Activated CD4-positive, alpha-beta T cell treated with anti-CD3 and anti-CD28 coated beads for 24 hours (primary cell): ENCODE measurements at places on chromosomes 6 and 20.

DNA sequence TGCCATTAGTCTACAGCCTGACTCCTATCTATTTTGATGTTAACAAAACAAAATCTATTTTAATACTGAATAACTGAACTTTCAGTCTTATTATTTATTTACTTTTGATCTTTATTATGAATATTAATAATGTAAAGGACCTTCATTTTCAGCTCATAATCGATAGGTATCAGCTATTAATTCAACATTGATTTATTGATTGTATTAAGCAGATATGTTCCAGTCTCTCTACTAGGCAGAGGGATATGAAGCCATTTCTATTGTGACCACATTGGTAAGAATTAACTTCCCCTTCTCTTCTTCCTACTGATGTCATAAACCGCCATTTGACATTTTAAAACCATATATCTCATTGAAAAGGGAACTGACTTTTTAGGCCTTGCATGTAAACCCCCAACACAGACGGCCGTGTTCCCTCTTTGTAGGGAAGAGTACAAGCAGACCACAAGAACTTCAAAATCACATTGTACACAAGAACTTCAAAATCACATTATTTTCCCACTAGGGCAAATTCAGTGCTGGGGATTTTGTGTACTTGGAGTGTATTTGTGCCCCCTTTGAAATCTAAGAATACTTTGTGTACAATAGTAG is 69.5 kb upstream of the FABP7 start:
- DNase-seq, result no peak

- no peak for DNase-seq
Measured at GRCh38 chr20:32611286-32611685, 26.2 kb upstream of the NOL4L start.

GRCh38 chr6:56385981-56386593 is 138.7 kb upstream of the COL21A1 start:
- DNase-seq, result no peak

GRCh38 chr20:61934716-61935530 is 130.8 kb downstream of the TAF4 start:
- no peak for DNase-seq

- DNase-seq, result no peak
Measured at GRCh38 chr20:23410916-23411695, 10.2 kb downstream of the NAPB start.

DNA sequence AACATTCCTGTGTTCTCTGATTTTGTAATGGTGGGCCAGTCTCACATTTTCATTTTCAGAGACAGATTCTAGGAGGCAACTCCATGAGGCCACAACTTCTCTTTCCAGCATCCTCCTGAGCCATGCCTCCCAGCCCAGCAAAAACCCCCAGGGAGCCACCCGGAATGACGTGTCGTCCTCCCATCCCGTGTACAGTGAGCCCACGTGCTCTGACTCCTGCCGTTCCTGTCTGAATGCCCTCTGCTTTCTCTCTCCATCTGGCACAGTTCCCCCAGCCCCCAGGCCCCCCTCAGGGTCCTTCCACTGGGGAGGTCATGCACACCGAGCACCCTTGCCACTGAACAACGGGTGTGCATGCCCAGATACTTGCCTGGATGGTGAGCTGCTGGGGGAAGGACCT is 38.0 kb downstream of the C20orf203 start:
- DNase-seq, result no peak
